ENCODE measurements at places on chromosomes 5 and 9. TPM values are rescaled to one million over a fixed set of nuclear protein-coding genes. Genes with fewer than 3 reads are reported as not detected.

The CCDC107 gene
- 38.5 TPM for total RNA-seq

The BARX1 gene
- total RNA-seq = not detected

The TMEM171 gene
- total RNA-seq = 0.59 TPM

The BASP1 gene
- total RNA-seq = 18.4 TPM

The CDH9 gene
- total RNA-seq = not detected

The KCNN2 gene
- 22.4 TPM for total RNA-seq

The OTP gene
- total RNA-seq = not detected

The KCNT1 gene
- 0.48 TPM for total RNA-seq

The SPOCK1 gene
- total RNA-seq = 59.8 TPM

All from right atrium auricular region (tissue), 2 donors.